ENCODE measurements at places on chromosomes 1 and 21.
A peak's percentile ranks its signal among the peaks of the same experiment; 100 is the strongest.

GRCh38 chr1:154550657-154551056, 7.8 kb downstream of the UBE2Q1 start:
- DNase-seq = no peak

DNA sequence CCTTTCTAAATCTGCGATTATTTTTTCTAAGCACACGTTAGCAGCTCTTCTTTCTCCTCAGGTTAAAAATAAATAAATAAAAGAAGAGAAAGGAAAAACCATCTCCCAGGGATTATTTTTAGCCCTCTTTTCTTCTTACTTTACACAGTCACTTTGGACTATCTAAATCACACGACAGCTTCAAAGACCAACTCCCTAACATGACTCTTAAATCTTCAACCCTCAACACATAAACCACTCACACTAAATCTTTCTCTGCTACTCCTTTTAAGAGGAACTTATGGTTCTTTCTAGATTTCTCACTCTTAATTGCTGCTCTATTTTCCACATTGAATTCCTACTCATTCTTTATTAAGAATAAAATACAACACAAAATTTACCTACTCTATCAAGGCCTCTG, 1095.0 kb upstream of the B3GALT2 start:
- DNase-seq = no peak

- DNase-seq = no peak
These were observed 62.5 kb downstream of the COQ8A start for GRCh38 chr1:227002531-227003049.

- DNase-seq = no peak
These were observed 144.4 kb downstream of the RUNX1 start for GRCh38 chr21:34904526-34905217.

- DNase-seq = no peak
These were observed 35.4 kb downstream of the CENPF start for GRCh38 chr1:214638459-214638807.

DNA sequence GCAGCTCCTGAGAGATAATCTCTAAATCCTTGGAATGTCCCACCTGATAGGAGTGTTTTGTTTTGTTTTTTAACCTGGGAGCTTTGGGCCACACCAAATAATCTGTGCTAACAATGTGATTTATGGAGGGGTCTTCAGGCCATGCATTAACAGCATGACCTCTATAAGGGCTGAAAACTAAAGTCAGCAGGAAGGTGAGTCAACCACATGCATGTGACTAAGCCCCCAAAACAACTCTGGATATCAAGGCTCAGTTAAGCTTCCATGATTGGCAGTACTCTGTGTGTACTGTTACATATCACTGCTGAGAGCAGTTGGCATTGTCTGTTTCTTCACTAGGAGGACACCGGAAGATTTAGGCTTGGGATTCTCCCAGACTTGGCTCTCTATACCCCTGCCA, 10.7 kb downstream of the AUNIP start:
- no peak for DNase-seq

- DNase-seq = no peak
These were observed 223.9 kb downstream of the USP25 start for GRCh38 chr21:15953551-15954116.

GRCh38 chr1:207404849-207405525, 49.1 kb upstream of the CR2 start:
- peak; percentile 52 for DNase-seq

GRCh38 chr21:45404730-45405270, at the start of gene COL18A1:
COL18A1 (plus strand) TSS chr21:45405165; CDS start chr21:45405231, 66 bp downstream.
- peak; percentile 37 for DNase-seq

DNA sequence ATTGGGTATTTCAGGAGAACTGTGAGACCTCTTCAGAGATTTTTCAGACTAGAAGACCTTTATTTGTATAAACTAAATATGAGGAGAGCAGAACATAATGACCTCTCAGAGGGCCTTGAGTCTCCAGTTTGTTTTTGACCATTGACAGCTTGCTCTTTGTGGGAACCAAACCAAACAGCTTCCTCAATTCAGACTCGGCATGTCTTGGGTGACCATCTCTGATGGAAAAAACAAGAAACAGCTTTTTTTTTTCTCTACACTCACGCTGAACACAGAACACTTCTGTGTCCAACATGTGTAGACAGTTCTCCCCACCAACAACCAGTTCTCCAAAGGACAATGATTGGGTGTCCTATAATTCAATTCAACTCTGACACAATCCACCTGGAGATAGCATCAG, 11.5 kb downstream of the ATP1A4 start:
- DNase-seq = no peak

DNA sequence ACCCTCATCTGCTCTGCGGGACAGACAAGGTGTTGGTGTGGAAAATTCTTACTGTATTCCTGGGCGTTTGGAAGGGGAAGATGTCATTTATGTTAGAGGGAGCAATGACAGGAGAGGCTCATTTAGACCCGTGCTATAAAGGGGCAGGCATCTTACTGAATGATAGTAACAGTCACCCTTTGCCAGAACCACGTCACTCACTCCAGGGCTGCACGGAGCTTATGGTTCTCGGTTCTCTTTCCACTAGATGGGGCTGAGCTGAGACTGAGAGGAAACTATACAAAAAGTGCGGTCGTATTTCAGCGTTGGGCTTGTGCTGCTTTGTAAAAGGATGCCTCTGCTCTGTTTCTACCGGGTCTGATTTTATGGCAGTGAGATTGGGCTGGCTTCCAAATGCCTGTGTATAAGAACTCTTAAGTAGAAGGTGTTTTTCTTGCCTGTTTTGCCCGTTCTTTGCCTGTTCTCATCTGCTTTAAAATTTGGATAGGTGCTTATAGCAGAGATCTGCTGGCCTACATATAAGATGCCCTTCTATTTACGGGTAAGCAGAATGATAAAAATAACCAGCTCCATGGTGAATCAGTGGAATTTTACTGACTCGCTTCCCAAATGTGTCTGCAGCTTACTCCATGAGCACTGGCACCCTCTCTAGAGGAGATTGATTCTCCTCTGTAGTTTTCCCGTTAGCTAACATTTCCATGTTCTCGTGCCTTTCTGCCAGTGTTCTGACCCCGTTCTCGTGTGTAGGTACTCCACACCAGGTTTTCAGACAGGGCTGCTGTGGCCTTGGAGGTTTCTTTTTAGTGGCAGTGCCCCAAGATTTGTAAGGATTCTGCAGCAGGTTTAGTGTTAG, 55.9 kb downstream of the MRPS6 start:
- DNase-seq = peak; percentile 41

DNA sequence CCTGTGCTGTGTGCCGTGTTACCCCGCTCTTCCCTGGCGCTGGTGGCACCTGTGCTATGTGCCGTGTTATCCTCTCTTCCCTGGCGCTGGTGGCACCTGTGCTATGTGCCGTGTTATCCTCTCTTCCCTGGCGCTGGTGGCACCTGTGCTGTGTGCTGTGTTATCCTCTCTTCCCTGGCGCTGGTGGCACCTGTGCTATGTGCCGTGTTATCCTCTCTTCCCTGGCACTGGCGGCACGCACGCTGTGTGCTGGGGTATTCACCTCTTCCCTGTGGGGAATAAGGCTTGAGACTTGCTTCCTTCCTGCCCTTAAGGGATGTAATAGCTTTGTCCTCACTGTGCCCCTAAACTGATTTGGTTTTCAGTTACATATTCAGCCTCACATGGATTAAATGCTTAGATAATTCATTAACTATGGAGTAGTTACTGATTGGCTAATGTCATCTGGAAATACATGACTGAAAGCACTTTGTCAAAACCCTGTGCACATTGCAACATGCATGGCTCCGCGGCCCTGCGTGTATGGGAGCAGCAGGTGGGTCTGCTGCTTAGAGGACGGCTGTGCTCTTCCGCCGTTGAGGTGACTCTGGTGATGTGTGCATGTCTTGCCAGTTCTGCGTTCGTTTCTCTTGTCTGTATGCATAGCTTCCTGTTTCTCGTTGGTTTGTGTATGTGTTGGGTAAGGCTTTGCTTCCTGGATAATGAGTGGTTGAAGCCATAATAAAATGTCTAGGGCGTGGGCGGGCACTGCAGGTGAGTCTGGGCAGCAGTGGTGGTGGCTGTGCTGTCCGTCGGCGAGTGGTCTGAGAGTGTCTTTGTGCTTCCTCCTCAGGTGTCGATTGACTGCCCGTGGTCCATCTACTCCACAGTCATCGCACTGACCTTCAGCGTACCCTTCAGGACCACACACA, 17.9 kb upstream of the PWP2 start:
- DNase-seq = no peak

DNA sequence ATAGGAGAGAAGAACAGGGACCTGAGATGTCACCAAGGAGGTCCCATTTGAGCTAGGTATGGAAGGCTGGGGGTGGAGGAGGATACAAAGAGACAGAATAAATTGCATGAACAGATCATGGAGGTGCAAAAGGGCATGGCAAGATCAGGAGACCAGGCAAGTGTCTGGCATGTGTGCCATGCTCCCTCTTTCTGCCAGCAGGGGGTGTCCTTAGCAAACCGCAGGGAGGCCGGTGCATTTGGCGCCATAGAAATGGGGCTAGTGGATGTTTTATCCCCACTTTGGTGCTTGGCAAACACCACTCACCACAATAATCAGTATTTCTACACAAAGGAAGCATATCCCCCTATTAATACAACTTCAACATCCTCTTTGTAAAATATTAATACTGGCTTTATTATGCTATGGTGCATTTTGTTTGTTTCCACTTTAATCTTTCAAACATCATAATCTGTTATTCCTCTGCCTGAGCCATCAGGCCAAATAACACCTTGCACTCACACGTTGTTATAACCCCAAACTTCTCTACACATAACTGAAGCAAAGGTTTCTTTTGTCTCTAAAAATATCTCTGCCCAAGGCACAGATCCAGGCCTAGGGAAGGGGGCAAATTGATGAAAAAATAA, 25.9 kb downstream of the S100A6 start:
- peak; percentile 19 for DNase-seq

- DNase-seq = peak; percentile 69
These were observed 35.6 kb upstream of the WASF2 start for GRCh38 chr1:27525296-27526272.
